ENCODE measurements at places on chromosomes 1 and 21. TPM values are rescaled to one million over a fixed set of nuclear protein-coding genes. Genes with fewer than 3 reads are reported as not detected.

CACNA1S gene
- not detected for total RNA-seq

UBL4B gene
- not detected for total RNA-seq

OR2L3 gene
- total RNA-seq: not detected

TAS1R1 gene
- not detected for total RNA-seq

PROK1 gene
- not detected for total RNA-seq
